Ovary (tissue), 10 donors: ENCODE measurements at places on chromosomes 6 and 20. TPM values are rescaled to one million over a fixed set of nuclear protein-coding genes. Genes with fewer than 3 reads are reported as not detected.

- H3K36me3 ChIP-seq: no peaks in the 10 kb centered on the region
- DNase-seq: no peak
- no peak overlapping the region for H3K4me3 ChIP-seq
- no peak overlapping the region for H3K27ac ChIP-seq
These were observed 18.7 kb downstream of the FAM50B start for GRCh38 chr6:3867641-3868502.

- H3K27ac ChIP-seq: peak overlapping the region; percentile 11
- H3K4me3 ChIP-seq: peak overlapping the region; percentile 44
- H3K4me1 ChIP-seq: peaks cover 5% of the 10 kb centered on the region
- H3K36me3 ChIP-seq: no peaks in the 10 kb centered on the region
These were observed 891 bp downstream of the RSPO3 start for GRCh38 chr6:127119102-127120022.

GRCh38 chr6:80439721-80440470 lies 333.4 kb downstream of the BCKDHB start:
- no peaks in the 10 kb centered on the region for H3K4me1 ChIP-seq
- DNase-seq: no peak
- no peak overlapping the region for H3K4me3 ChIP-seq
- H3K36me3 ChIP-seq: no peaks in the 10 kb centered on the region

Gene KIAA0408
- total RNA-seq: 1.8 TPM

DNA sequence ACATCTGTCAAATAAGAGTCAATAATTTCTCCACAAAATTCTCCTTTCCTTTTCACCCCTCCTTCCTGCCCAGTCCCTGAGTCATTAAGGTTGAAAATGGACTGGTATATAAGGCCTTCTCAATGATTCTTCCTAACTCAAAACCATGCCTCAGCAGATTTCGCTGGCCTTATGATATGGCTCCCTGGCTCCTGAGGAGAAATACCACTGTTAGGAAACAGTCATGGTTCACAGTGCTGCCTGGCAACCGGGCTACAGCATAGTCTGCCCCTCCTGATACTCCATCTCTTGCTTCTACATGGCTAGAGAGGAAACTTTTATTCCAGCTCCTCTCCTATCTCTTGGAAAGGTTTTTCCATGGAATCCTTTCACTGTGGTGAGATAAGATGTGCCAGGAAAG lies 4.7 kb downstream of the UBE2J1 start:
- no peaks in the 10 kb centered on the region for H3K27me3 ChIP-seq
- H3K4me3 ChIP-seq: no peak overlapping the region
- no peak overlapping the region for H3K27ac ChIP-seq
- H3K36me3 ChIP-seq: no peaks in the 10 kb centered on the region
- peaks cover 11% of the 10 kb centered on the region for H3K4me1 ChIP-seq
- DNase-seq: no peak

- no peak overlapping the region for H3K4me3 ChIP-seq
- H3K27ac ChIP-seq: no peak overlapping the region
- no peaks in the 10 kb centered on the region for H3K36me3 ChIP-seq
- no peaks in the 10 kb centered on the region for H3K4me1 ChIP-seq
These were observed 37.4 kb upstream of the GABRR1 start for GRCh38 chr6:89254569-89254968.

DNA sequence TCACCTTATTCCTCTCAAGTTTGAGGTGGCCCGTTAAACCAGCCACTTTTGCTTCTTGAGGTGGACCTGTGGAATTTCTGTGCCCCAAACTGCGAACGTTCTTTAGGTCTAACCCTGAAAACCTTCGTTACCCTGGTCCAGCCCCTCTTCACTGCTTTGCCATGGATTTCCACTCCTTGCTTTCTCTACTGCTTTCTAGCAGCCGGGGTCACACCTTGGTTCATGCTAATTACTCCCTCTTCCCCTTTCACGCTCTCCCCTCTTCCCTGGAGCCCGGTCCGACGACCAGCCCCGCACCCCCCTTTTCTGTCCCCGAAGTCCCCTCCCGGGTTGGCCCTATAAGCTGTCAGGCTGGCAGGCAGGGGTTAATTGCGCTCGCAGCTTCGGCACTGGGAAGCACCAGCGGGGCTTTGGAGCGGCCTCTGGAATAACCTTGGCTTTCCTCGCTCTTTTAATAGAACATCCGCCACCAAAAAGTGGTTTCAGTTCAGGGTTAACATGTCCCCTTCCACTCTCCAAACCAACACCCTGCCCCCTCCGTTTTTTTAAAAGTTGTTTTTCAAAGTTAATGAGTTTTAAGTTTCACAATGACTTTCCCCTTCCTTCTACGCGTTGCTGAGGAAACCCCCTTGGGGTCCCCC lies 1.4 kb upstream of the HIVEP1 start:
- DNase-seq: peak; percentile 78
- H3K27ac ChIP-seq: peak overlapping the region; percentile 65
- no peaks in the 10 kb centered on the region for H3K27me3 ChIP-seq
- peaks cover 2% of the 10 kb centered on the region for H3K4me1 ChIP-seq

Gene ZBP1
- total RNA-seq: 0.24 TPM

Gene KIF6
- total RNA-seq: 0.69 TPM

Gene SFTA2
- total RNA-seq: not detected

Gene HLA-DMA
- 5.7 TPM for total RNA-seq

Gene WFDC2
- total RNA-seq: 29.8 TPM

GRCh38 chr20:7650086-7650879 lies 290.0 kb downstream of the HAO1 start:
- no peak overlapping the region for H3K4me3 ChIP-seq
- H3K27ac ChIP-seq: no peak overlapping the region
- no peaks in the 10 kb centered on the region for H3K36me3 ChIP-seq

Gene KCNB1
- 5.4 TPM for total RNA-seq

- H3K27me3 ChIP-seq: no peaks in the 10 kb centered on the region
- H3K4me1 ChIP-seq: no peaks in the 10 kb centered on the region
- no peak for DNase-seq
- no peak overlapping the region for H3K4me3 ChIP-seq
- H3K36me3 ChIP-seq: no peaks in the 10 kb centered on the region
- H3K27ac ChIP-seq: no peak overlapping the region
These were observed 194.5 kb upstream of the CDH4 start for GRCh38 chr20:61057443-61058121.

- H3K27ac ChIP-seq: no peak overlapping the region
- no peak overlapping the region for H3K4me3 ChIP-seq
- DNase-seq: no peak
- H3K27me3 ChIP-seq: no peaks in the 10 kb centered on the region
- H3K4me1 ChIP-seq: peaks cover 14% of the 10 kb centered on the region
- no peaks in the 10 kb centered on the region for H3K36me3 ChIP-seq
These were observed 230.6 kb downstream of the TMEM242 start for GRCh38 chr6:157092736-157093135.

- H3K36me3 ChIP-seq: no peaks in the 10 kb centered on the region
- H3K27me3 ChIP-seq: no peaks in the 10 kb centered on the region
- H3K27ac ChIP-seq: no peak overlapping the region
- no peaks in the 10 kb centered on the region for H3K4me1 ChIP-seq
- DNase-seq: no peak
These were observed 222.2 kb downstream of the UST start for GRCh38 chr6:148968771-148969602.

Gene ADIG
- total RNA-seq: not detected

Gene CNPY3
- 60.9 TPM for total RNA-seq

- no peak for DNase-seq
- H3K27me3 ChIP-seq: no peaks in the 10 kb centered on the region
- no peaks in the 10 kb centered on the region for H3K4me1 ChIP-seq
- no peaks in the 10 kb centered on the region for H3K36me3 ChIP-seq
These were observed 257.1 kb upstream of the ZFP64 start for GRCh38 chr20:52448513-52449232.

GRCh38 chr6:153538491-153538890 lies 407.4 kb upstream of the RGS17 start:
- no peaks in the 10 kb centered on the region for H3K27me3 ChIP-seq
- H3K4me3 ChIP-seq: no peak overlapping the region
- no peaks in the 10 kb centered on the region for H3K4me1 ChIP-seq
- H3K27ac ChIP-seq: no peak overlapping the region
- H3K36me3 ChIP-seq: no peaks in the 10 kb centered on the region

Gene MCM3
- 41.8 TPM for total RNA-seq

Gene ATP6V1G2
- 2.3 TPM for total RNA-seq

Gene CCDC28A
- total RNA-seq: 15.3 TPM

Gene GPX5
- total RNA-seq: not detected

GRCh38 chr6:55167860-55168259 lies 6.5 kb upstream of the HCRTR2 start:
- H3K27ac ChIP-seq: no peak overlapping the region
- no peak for DNase-seq
- H3K4me3 ChIP-seq: no peak overlapping the region
- no peaks in the 10 kb centered on the region for H3K4me1 ChIP-seq

GRCh38 chr6:95601133-95601532 lies 23.8 kb downstream of the MANEA start:
- H3K4me1 ChIP-seq: no peaks in the 10 kb centered on the region
- H3K36me3 ChIP-seq: no peaks in the 10 kb centered on the region

Gene VNN1
- 0.28 TPM for total RNA-seq

GRCh38 chr6:139369568-139370282 lies 4.7 kb downstream of the CITED2 start:
- peaks cover 4% of the 10 kb centered on the region for H3K4me1 ChIP-seq
- no peaks in the 10 kb centered on the region for H3K27me3 ChIP-seq
- peak overlapping the region; percentile 95 for H3K27ac ChIP-seq
- no peaks in the 10 kb centered on the region for H3K36me3 ChIP-seq
- H3K4me3 ChIP-seq: peak overlapping the region; percentile 96

Gene TINAG
- total RNA-seq: not detected

Gene ISM1
- 0.30 TPM for total RNA-seq

Gene FOXF2
- not detected for total RNA-seq

- DNase-seq: no peak
- H3K27me3 ChIP-seq: no peaks in the 10 kb centered on the region
- peaks cover 2% of the 10 kb centered on the region for H3K4me1 ChIP-seq
- no peaks in the 10 kb centered on the region for H3K36me3 ChIP-seq
These were observed 35.8 kb downstream of the TRIM38 start for GRCh38 chr6:25998379-25998778.

Gene SLC22A23
- total RNA-seq: 31.0 TPM

GRCh38 chr6:8881663-8882062 lies 446.3 kb upstream of the SLC35B3 start:
- DNase-seq: no peak
- no peaks in the 10 kb centered on the region for H3K36me3 ChIP-seq
- H3K4me1 ChIP-seq: no peaks in the 10 kb centered on the region
- H3K27me3 ChIP-seq: no peaks in the 10 kb centered on the region
- no peak overlapping the region for H3K27ac ChIP-seq
- H3K4me3 ChIP-seq: no peak overlapping the region

DNA sequence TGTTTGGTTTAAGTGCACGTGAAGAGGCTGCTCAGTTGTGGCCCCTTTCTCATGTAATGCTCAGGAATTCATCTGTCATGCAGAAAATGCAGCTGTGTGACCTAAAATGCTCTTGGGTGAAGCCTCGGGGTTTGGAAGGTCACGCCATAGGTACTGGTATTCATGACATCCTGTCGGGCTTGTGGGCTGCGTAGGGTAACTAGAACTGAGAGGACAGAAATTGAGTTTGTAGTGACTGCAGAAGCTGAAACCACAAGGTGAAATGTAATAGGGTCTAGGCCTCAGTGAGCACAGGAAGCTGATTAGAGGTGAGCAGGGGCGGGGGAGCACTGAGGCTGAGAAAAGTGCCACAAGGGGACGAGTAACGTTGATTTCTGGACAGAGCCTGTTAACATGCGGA lies 128.8 kb downstream of the SOBP start:
- no peaks in the 10 kb centered on the region for H3K27me3 ChIP-seq
- H3K4me1 ChIP-seq: peaks cover 9% of the 10 kb centered on the region
- no peak overlapping the region for H3K27ac ChIP-seq
- DNase-seq: no peak
- H3K36me3 ChIP-seq: no peaks in the 10 kb centered on the region

GRCh38 chr6:21137700-21138335 lies 455.7 kb upstream of the SOX4 start:
- no peak overlapping the region for H3K27ac ChIP-seq
- peaks cover 12% of the 10 kb centered on the region for H3K4me1 ChIP-seq
- H3K4me3 ChIP-seq: no peak overlapping the region
- H3K27me3 ChIP-seq: no peaks in the 10 kb centered on the region

Gene NKX2-4
- total RNA-seq: not detected

Gene BTBD3
- total RNA-seq: 34.0 TPM

DNA sequence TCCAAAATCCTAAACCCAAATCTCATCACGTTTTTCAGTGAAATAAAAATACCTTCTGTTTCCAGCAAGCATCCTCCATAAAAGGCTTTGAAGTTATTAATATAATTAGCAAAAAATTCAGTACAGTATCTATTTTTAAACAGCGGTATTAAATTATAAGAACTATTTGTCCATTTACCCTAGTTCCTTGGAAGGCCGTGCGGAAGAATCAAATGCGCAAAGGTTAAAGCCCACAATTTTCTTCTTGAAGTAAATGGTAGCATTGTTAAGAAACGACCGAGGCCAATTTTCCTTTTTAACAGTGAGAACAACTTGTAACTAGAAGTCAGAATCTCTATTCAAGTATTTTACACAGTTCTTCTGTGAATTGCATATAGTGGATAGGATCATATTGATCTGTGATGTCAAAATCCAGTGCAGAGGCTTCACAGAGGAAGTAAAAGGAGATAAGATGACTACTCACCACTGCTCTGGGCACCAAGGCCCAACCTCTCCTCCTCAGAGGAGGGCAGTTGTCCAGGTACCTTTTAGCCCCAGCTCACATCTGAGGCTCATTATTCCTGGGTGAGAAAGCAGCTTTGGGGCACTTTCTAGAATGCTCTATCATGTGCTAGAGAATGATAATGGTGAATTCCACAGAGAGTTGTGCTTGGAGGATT lies 36.3 kb downstream of the TNFAIP3 start:
- no peaks in the 10 kb centered on the region for H3K4me1 ChIP-seq
- H3K27ac ChIP-seq: no peak overlapping the region
- DNase-seq: no peak

Gene CCN6
- 1.3 TPM for total RNA-seq

Gene IRAK1BP1
- 10.1 TPM for total RNA-seq

DNA sequence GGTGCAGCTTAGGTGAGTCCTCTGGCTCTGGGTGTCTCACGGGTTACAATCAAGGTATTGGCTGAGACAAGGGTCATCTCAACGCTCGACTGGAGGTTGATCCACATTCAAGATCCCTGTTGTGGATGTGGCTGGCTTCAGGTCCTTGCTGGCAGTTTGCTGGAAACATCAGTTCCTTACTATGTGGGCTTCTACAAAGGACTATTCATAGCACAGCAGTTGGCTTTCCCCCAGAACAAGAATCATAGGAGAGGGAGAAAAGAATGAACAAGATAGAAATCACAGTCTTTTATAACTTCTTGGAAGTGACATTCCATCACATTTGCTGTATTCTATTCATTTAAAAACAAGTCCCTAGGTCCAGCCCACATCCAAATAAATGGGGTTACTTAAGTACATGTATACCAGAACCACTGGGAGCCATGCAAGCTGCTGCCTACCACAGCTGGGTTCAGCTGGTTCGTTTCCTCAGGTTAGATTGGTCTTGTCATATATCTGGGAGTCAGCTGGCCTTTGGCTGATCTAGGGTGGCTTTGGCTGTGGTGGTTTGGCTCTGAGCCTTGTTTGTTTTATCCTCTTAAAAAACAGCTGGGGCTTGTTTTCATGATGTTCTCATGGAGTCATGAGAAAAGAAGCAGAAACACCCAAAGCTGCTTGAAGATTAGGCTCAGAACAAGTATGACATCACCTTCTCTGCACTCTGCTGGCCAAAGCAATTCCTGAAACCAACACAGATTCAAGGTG lies 433.2 kb upstream of the SPTLC3 start:
- H3K27ac ChIP-seq: no peak overlapping the region
- H3K27me3 ChIP-seq: no peaks in the 10 kb centered on the region
- DNase-seq: peak; percentile 61
- peaks cover 7% of the 10 kb centered on the region for H3K4me1 ChIP-seq
- no peaks in the 10 kb centered on the region for H3K36me3 ChIP-seq

- no peak overlapping the region for H3K27ac ChIP-seq
- no peaks in the 10 kb centered on the region for H3K36me3 ChIP-seq
- DNase-seq: no peak
- H3K27me3 ChIP-seq: no peaks in the 10 kb centered on the region
- no peak overlapping the region for H3K4me3 ChIP-seq
These were observed 57.1 kb downstream of the TCP11 start for GRCh38 chr6:35084041-35084491.

Gene ZSCAN23
- total RNA-seq: 4.7 TPM

Gene SLC12A5
- 2.1 TPM for total RNA-seq
